ENCODE measurements at places on chromosomes 2 and 18. TPM values are rescaled to one million over a fixed set of nuclear protein-coding genes. Genes with fewer than 3 reads are reported as not detected.

- H3K27me3 ChIP-seq, result peaks cover 17% of the 10 kb centered on the region
- H3K27ac ChIP-seq, result no peak overlapping the region
- H3K4me1 ChIP-seq, result no peaks in the 10 kb centered on the region
- no peak for DNase-seq
Measured at GRCh38 chr2:27184115-27184514, 27.7 kb upstream of the ATRAID start.

DNA sequence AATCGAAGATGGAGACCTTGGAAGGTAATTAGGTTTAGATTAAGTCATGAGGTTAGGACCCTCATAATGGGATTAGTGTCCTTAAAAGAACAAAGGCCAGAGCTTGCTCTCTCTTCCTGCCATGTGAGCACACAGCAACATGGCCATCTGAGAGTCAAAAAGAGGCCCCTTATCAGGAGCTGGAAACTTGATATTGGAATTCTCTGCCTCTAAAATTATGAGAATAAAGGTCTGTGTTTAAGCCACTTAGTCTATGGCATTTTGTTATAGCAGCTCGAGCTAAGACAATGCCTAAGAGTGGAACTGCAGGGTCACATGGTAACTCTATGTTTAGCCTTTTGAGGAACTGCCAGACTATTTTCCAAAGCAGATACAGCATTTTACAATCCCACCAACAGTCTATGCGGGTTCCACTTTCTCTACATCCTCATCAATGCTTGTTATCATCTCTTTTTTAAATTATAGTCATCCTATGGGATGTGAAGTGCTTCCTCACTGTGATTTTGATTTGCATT lies 42.4 kb downstream of the THADA start:
- no peaks in the 10 kb centered on the region for H3K27me3 ChIP-seq
- peaks cover 56% of the 10 kb centered on the region for H3K36me3 ChIP-seq
- H3K4me3 ChIP-seq, result no peak overlapping the region
- no peak overlapping the region for H3K27ac ChIP-seq
- H3K4me1 ChIP-seq, result no peaks in the 10 kb centered on the region

- no peak for DNase-seq
- H3K4me3 ChIP-seq, result peak overlapping the region; percentile 88
- peaks cover 49% of the 10 kb centered on the region for H3K4me1 ChIP-seq
- no peaks in the 10 kb centered on the region for H3K27me3 ChIP-seq
- H3K36me3 ChIP-seq, result peaks cover 34% of the 10 kb centered on the region
- H3K27ac ChIP-seq, result no peak overlapping the region
Measured at GRCh38 chr2:171924170-171924942, 2.1 kb downstream of the HAT1 start.

DNA sequence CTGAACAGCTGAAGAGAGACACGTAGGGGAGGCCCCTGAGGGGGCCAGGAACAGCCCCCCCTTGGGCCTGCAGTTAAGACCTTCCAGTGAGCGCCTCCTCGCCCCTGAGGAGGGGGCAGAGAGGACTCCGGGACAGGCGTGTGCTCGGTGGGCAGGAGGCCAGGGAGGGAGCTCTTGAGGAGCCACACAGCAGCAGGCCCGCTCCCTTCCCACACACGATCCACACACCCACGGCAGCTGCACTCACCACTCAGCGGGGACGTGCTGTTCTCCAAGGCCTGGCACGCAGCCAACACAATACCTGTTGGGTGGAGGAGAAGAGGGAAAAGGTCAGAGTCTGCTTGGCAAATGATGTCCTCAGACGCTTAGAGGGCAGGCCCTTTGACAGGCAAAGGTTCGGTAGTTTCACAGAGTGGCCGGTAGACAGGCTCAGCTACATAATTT lies 39.0 kb downstream of the TGFA start:
- no peak overlapping the region for H3K27ac ChIP-seq
- H3K27me3 ChIP-seq, result no peaks in the 10 kb centered on the region
- no peaks in the 10 kb centered on the region for H3K36me3 ChIP-seq

- peaks cover 38% of the 10 kb centered on the region for H3K27me3 ChIP-seq
- H3K36me3 ChIP-seq, result no peaks in the 10 kb centered on the region
- H3K27ac ChIP-seq, result no peak overlapping the region
Measured at GRCh38 chr18:31683106-31683505, 1.3 kb downstream of the B4GALT6 start.

DNA sequence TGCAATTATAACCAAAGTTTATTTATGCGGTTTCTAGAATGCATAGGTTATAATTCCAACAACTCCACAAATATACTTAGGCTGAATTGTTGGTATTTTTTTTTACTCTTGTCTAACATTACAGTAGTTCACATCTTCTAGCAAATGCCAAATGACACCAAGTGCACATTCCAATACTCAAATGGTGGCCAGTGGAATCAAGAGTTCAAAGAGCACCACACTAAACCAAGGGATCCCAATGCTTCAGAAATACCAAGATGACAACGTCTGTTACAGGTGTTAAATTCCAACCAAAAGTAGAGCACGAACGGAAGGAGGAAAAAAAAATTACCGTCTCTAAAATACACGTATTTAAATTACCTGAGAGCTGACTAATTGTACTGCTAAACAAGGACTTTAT lies 136.2 kb downstream of the TMEM247 start:
- peak overlapping the region; percentile 95 for H3K4me3 ChIP-seq
- no peak overlapping the region for H3K27ac ChIP-seq

- H3K4me3 ChIP-seq, result no peak overlapping the region
- peaks cover 16% of the 10 kb centered on the region for H3K27me3 ChIP-seq
- no peaks in the 10 kb centered on the region for H3K4me1 ChIP-seq
- no peak for DNase-seq
- H3K27ac ChIP-seq, result no peak overlapping the region
Measured at GRCh38 chr2:41994233-41994637, 53.6 kb upstream of the PKDCC start.

- H3K27me3 ChIP-seq, result peaks cover 18% of the 10 kb centered on the region
- no peaks in the 10 kb centered on the region for H3K4me1 ChIP-seq
- DNase-seq, result no peak
- no peak overlapping the region for H3K27ac ChIP-seq
Measured at GRCh38 chr2:62603154-62603712, 97.2 kb upstream of the TMEM17 start.

- peaks cover 2% of the 10 kb centered on the region for H3K27me3 ChIP-seq
- no peak overlapping the region for H3K4me3 ChIP-seq
- DNase-seq, result no peak
- no peaks in the 10 kb centered on the region for H3K4me1 ChIP-seq
- no peaks in the 10 kb centered on the region for H3K36me3 ChIP-seq
Measured at GRCh38 chr2:164934401-164935117, 20.8 kb downstream of the SLC38A11 start.

HOXD1 gene
- total RNA-seq, result not detected

- no peaks in the 10 kb centered on the region for H3K27me3 ChIP-seq
- H3K4me1 ChIP-seq, result peaks cover 97% of the 10 kb centered on the region
- no peak overlapping the region for H3K4me3 ChIP-seq
- DNase-seq, result peak; percentile 55
- H3K36me3 ChIP-seq, result no peaks in the 10 kb centered on the region
Measured at GRCh38 chr2:98479371-98479770, 34.7 kb downstream of the INPP4A start.

BCL2 gene
- 48.4 TPM for total RNA-seq

TUBB8B gene
- total RNA-seq, result not detected

- no peak overlapping the region for H3K4me3 ChIP-seq
- H3K4me1 ChIP-seq, result no peaks in the 10 kb centered on the region
- no peak overlapping the region for H3K27ac ChIP-seq
- peaks cover 7% of the 10 kb centered on the region for H3K27me3 ChIP-seq
- no peak for DNase-seq
Measured at GRCh38 chr2:235937936-235938335, 230.2 kb downstream of the GBX2 start.

DNA sequence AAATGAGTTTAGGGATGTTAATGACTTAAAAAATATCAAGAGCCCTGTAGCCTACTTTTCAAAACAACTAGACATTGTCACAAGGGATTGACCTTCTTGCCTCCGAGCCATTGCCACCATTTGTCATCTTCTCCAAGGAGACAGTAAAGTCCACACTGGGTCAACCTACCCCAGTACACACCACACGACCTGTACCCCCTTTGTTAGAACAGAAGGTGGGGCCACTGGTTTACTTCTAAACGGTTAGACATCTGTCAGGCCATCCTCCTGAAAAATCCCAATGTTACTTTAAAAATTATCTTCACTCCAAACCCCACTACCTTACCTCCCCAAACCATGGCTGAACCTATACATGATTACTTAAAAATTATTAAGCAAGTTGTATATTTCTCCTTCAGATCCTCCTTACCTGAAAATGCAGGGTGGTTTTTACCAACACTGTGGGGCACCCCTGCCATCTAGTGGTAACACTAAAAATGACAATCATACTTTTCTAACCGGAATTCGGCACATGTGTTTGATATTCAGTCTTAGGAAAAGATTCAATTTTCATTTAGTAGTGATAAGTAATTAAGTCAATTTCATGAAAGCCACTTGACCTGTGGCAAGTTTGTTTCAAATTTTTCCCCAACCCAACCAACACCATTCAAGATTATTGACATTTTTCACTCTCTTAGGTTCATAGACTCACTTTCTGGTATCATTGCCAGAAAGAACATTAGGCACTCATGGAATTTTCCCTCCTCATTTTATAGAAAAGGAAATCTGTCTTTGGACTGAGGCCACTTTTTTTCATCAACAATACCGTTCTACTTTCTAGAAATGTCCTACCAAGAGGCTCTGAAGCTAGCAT lies 265.3 kb upstream of the PKDCC start:
- H3K4me3 ChIP-seq, result no peak overlapping the region
- peak; percentile 50 for DNase-seq
- no peaks in the 10 kb centered on the region for H3K4me1 ChIP-seq
- H3K27me3 ChIP-seq, result peaks cover 7% of the 10 kb centered on the region

APLF gene
- 2.4 TPM for total RNA-seq

SCYGR1 gene
- total RNA-seq, result not detected

CPLX4 gene
- not detected for total RNA-seq

- H3K27ac ChIP-seq, result no peak overlapping the region
- DNase-seq, result no peak
- H3K4me1 ChIP-seq, result no peaks in the 10 kb centered on the region
- peaks cover 24% of the 10 kb centered on the region for H3K36me3 ChIP-seq
- no peak overlapping the region for H3K4me3 ChIP-seq
- no peaks in the 10 kb centered on the region for H3K27me3 ChIP-seq
Measured at GRCh38 chr18:9950289-9951016, 36.6 kb downstream of the VAPA start.

DNA sequence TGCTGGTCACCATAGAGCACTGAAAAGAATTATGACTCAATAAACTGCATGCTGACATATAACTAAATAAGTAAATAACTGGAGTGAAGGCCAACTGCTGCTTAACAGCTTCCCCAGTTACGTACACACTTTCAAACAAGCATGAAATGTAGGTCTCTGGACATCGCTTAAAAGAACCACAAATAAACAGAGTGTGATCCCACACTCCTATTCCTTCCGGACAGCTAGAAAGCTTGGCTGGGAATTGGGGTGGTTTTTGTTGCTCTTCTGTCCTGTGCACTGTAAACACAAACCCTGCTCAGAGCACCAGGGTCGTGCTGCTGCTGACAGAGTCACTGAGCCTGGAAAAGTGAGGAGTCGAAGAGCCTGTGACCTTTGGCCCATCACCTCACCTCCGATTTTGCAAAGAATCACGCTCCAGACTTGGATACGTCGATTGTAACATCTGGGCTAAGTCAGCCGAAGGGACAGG lies 162.7 kb upstream of the NT5C1B start:
- H3K36me3 ChIP-seq, result no peaks in the 10 kb centered on the region
- H3K4me3 ChIP-seq, result no peak overlapping the region
- H3K27ac ChIP-seq, result no peak overlapping the region
- no peaks in the 10 kb centered on the region for H3K4me1 ChIP-seq
- no peaks in the 10 kb centered on the region for H3K27me3 ChIP-seq
- no peak for DNase-seq

- H3K4me1 ChIP-seq, result peaks cover 12% of the 10 kb centered on the region
- DNase-seq, result no peak
- H3K4me3 ChIP-seq, result no peak overlapping the region
- peaks cover 18% of the 10 kb centered on the region for H3K27me3 ChIP-seq
Measured at GRCh38 chr18:35835833-35836232, 136.6 kb upstream of the RMP24 start.

DNA sequence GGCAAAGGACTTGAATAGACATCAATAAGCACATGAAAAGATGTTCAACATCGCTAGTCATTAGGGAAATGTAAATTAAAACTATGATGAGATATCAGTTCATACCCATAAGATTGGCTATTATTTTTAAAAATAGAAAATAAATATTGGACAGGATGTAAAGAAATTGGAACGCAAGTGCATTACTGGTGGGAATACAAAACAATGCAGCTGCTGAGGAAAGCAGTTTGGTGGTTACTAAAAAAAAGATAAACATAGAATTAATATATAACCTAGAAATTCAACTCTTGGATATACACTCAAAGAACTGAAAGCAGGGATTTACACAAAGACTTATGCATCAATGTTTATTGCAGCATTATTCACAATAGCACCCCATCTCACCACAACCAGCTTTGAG lies 174.5 kb upstream of the NDUFV2 start:
- H3K27ac ChIP-seq, result no peak overlapping the region
- H3K4me3 ChIP-seq, result no peak overlapping the region
- no peak for DNase-seq

- no peaks in the 10 kb centered on the region for H3K27me3 ChIP-seq
- H3K4me3 ChIP-seq, result no peak overlapping the region
- H3K36me3 ChIP-seq, result no peaks in the 10 kb centered on the region
- no peak for DNase-seq
Measured at GRCh38 chr18:29003194-29003593, 826.3 kb upstream of the CDH2 start.

SNTG2 gene
- total RNA-seq, result 1.0 TPM

- DNase-seq, result no peak
- H3K4me1 ChIP-seq, result peaks cover 34% of the 10 kb centered on the region
- H3K27ac ChIP-seq, result no peak overlapping the region
- no peaks in the 10 kb centered on the region for H3K27me3 ChIP-seq
- peaks cover 8% of the 10 kb centered on the region for H3K36me3 ChIP-seq
Measured at GRCh38 chr2:85604568-85605339, 2.3 kb upstream of the TMEM150A start.

GRCh38 chr2:103847276-103847675 lies 1006.6 kb upstream of the POU3F3 start:
- no peak overlapping the region for H3K4me3 ChIP-seq
- no peak for DNase-seq
- H3K27me3 ChIP-seq, result no peaks in the 10 kb centered on the region

GBX2 gene
- not detected for total RNA-seq

DNA sequence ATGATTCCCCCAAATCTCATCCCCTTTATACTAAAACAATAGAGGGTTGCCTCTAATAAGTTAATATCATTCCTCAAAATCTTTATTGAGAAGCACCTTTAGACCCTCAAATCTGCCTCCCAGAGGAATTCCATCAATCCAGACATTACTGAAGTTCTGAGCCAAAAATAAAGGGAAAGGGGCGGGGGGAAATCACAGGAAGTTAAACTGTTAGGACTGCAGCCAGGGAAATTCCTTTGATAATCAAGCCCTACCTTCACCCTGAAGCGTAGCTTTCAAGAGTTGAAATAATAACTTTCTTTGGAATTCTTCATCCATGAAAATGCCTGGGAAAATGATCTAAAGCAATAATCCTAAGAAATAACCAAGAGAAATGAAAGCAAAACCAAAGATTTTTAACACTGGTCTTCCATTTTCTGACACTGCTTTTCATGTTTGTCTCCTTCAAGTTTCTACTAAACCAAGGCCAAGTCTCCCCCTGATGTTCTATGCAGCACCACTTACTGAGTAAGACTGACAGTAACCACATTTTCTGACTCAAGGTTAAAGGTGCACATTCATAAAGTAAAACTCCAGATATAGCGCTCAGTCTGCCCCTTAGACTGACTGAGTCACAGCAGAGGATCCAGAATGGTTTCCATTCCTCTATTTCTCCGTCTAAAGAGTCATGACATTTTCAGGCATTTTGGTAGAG lies 78.2 kb downstream of the TCF4 start:
- no peak overlapping the region for H3K4me3 ChIP-seq
- peaks cover 2% of the 10 kb centered on the region for H3K4me1 ChIP-seq
- no peaks in the 10 kb centered on the region for H3K36me3 ChIP-seq

All from activated naive CD4-positive, alpha-beta T cell treated with anti-CD3 and anti-CD28 coated beads for 36 hours (primary cell).